ENCODE measurements at places on chromosomes 7 and 10.

DNA sequence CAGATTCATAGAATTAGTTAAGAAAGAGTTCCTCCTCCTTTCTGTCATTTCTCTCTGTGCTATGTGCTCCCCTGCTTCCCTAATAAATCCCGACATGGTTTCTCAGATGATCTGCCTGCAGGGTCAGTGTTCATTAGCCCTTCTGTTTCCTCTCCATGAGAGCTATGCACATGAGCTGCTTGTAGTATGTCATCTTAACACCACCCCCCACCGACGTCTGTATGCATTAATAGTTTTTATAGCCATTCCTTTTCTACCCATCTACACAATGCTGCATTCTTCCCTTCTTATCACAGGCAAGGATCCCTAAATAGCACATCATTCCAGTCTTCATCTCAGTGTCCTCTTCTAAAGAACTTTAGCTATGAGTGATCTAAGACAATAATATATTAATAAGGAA lies 809.1 kb downstream of the ANKRD7 start:
- DNase-seq: no peak

GRCh38 chr7:137965942-137966640 lies 35.8 kb downstream of the CREB3L2 start:
- DNase-seq: no peak

- DNase-seq: no peak
These were observed 14.9 kb upstream of the SP4 start for GRCh38 chr7:21412957-21413356.

GRCh38 chr10:111281516-111281915 lies 204.7 kb downstream of the ADRA2A start:
- DNase-seq: no peak

- DNase-seq: no peak
These were observed 1429.3 kb upstream of the LRRTM3 start for GRCh38 chr10:65496541-65496940.

GRCh38 chr7:117110480-117111315 lies 157.4 kb downstream of the ST7 start:
- peak; percentile 25 for DNase-seq

- DNase-seq: no peak
These were observed 25.7 kb upstream of the SEC61A2 start for GRCh38 chr10:12103802-12104201.

All from stimulated activated CD4-positive, alpha-beta T cell treated with anti-CD3 and anti-CD28 coated beads, Interleukin-1b, Interleukin-23, amount 100 ng/mL, for 24 hours (primary cell).